ENCODE measurements at places on chromosomes 7 and 10.

DNA sequence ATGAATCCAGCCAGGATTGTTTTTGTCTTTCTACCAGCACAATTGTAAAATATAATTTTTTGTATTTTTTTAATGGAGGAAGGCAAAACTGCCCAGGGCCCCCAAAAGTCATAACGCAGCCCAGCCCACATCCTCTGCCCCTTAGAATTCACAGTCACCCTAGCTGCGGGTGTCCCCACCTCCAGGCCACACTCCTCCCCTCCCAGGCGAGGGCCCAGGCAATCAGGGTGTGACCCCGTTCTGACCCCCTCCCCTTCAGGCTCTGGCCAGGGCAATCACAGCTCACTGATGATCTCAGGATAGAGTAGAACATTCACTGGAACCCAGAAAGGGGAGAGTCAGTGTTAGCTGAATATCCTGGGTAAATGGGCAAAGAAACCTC lies 92.0 kb upstream of the MACROH2A2 start:
- no peak for DNase-seq

DNA sequence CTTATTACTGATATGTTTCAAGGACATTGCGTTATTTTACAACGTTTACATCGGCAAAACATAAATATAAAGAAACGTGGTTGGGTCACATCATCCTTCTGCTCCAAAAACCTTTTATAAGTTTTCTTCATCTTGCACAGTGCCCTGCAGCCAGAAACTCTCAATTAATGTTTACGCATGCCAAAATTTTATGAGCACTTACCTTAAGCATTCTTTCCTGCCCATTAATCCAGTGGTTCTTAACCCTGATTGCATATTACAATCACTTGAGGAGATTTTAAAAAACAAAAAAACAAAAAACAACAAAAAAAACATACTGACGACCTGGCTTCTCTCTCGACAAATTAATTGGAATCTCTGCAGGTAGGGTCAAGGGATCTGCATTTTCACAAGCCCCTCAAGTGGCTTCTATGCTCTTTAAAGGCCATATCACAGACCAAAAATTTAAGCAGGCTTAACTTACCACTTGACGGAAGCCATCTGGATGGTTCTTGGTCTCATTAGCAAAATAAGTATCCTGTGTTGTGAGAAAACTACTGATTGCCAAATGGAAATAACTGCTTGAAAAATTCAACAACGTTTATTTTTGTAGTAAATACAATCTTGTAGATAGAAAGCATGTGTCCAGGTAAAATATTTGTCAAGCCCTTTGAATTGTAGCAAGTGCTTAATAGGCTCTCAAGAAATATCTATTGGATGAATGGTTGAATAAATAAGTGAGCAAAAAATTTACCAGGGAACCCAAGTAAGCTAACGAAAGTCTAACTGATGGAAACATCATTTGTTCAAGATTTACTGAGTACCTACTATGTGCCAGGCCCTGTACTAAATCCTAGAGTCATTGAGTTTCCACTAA lies 30.9 kb upstream of the SLC16A12 start:
- DNase-seq = no peak

DNA sequence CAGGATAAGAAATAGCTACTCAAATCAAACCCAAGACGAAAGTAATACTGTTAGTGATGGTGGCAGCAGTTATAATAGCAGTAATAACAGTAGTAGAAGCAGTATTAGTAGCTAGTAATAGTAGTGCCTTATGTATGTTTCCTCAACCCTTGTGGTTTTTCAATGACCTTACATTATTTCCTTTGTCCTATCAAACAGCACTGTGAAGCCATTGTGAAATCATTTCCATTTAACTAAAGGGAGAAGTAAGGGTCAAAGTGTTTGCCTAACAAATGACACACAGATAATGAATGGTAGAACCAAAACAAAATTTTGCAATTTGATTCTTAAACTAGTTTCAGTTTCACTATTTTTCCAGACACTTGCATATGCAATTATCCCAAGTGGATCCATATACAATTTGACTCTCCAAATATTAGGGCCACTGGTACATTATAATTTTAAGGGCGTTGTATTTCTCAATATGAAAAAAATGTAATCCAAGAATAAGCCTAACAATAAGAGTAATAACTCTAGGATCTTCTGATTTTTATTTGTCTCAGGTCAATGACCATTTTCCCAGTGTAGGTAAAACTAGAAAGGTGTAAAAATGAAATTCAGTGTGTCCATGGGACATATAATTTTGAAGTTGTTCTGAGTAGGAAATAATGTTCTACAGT lies 33.7 kb upstream of the TMEM26 start:
- DNase-seq = no peak

DNA sequence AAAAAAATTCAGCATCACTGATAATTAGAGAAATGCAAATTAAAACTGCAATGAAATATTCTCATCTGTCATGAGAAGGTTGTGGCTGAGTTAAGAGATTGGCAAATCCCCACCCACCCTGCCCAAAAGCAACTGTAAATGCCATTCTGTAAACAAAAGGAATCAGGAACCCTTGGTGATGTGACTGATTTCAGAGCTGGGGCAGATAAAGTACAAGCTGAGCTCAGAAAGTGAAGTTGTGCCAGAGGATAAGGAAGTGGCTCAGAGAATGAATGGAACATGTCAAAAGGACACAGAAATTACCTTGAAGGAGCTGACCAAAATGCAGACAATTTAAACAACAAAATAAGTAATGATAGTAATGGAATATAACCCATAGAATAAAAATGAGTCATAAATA lies 32.7 kb upstream of the ARMS2 start:
- no peak for DNase-seq

- no peak for DNase-seq
Observed at GRCh38 chr10:46005383-46005782, 25.0 kb downstream of the NCOA4 start.

- DNase-seq = peak; percentile 70
Observed at GRCh38 chr10:97701438-97702069, 12.0 kb upstream of the MARVELD1 start.

DNA sequence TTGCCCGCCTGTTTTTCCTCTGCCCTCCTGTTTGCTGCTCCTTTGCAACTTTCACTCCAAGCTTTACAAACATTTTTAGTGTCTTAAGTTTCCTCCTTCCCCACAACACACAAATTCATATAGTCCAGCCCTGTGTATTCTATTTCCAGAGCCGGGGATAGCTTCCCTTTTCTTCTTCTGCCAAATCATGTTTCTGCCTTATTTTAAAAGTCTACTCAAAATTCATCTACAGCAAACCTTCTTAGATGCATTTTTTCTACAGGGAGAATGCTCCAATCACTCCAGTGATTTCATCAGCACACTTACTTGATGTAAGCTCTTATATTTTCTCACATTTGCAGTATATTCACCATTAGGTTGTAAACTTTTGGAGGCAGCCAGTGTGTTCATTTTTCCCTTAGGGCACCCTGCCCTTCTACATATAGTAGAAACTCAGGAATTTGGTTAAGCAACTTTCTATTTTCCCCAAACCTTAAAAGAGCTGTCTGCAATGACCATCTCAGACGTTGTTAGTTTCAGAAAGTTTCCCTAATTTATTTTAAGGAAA lies 12.4 kb upstream of the ACTA2 start:
- no peak for DNase-seq

GRCh38 chr10:132735923-132736391 lies 50.0 kb downstream of the NKX6-2 start:
- no peak for DNase-seq

GRCh38 chr7:43461349-43462024 lies 121.4 kb upstream of the STK17A start:
- DNase-seq = no peak

DNA sequence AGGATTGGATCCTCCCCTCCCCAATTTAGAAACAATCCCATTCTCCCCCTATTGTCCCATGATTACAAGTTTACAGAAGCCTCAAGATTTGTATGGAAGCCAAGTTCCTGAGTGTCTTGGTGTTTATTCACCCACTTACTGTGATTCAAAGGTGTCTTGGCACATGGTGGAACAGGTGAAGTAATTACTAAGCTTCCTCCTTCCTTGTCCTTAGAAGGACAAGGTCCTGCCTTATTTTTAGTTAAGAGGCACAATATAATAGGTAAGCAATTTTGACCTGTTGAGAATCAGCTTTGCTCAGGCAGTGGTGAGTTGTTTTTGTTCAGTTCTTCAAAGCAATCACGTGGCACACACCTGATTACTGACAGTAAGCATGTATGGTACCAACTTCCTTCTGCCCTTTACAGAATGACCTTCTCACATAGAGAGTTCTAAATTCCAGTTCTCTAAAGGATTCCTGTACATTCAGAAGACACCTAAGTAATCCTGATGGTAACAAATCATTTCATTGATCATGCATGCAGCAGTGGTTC lies 60.7 kb upstream of the SLC13A1 start:
- no peak for DNase-seq

DNA sequence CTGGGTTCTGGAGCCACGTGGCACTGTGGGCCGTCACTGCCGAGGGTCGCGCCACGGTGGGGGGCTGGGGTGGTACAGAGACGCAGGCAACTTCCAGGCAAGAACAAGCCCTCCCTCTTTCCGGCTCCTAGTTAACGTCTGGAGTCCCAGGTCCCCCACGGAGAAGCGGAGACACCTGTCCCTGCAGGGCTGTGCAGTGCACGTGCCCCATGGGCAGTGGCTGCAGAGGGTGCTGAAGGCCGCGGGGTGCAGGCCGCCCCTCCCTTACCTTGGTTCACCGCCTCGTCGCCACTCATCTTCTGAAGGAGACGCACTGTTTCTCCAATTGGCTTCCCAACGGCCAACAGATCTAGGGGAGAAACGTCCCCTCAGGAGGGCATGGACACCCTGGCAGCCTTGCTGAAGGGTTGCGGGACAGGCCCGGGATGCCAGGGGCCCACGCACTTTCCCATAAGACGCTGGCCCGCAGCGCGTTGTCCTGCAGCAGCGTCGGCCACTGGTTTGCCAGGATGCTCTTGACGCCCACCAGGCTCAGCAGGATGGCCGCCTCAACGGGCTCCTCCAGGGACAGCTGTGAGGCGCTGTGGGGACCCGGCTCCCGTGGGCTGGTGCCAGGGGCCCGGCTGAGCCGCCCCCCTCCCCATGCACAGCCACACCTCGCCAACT lies 24.3 kb upstream of the NKX6-2 start:
- no peak for DNase-seq

GRCh38 chr10:33657154-33657908 lies 322.9 kb upstream of the NRP1 start:
- no peak for DNase-seq

- DNase-seq = no peak
Observed at GRCh38 chr7:38162036-38162435, 16.0 kb upstream of the STARD3NL start.

DNA sequence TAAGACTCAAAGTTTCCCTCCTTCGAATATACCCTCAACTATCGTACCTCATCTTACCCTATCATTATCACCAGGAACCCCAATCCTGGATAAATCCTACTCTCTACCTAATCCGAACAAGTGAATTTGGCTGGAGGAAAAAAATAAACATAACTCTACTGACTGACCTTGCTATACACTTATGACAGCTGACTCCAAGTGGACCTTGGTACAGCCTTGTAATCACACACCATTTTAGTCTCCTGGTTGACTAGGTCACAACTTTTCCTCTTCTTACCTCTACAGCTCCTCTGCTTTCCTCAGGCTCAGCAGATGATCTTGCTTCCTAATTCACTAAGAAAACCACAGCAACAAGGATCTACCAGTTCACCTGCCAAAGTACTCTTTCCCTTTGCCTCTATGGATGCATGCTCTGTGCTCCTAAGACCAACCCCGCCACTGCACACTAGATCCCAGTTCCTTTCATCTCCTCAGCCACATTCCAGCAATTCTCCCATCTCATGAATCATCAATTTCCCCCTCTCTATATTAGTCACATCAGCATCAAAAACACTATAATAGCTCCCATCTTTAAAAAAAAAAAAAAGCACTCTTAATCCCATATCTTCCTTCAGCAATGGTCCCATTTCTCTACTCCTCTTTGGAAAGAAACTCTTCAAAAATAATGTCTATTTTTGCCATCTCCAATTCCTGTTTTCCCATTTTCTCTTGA lies 35.5 kb downstream of the COA1 start:
- DNase-seq = no peak

DNA sequence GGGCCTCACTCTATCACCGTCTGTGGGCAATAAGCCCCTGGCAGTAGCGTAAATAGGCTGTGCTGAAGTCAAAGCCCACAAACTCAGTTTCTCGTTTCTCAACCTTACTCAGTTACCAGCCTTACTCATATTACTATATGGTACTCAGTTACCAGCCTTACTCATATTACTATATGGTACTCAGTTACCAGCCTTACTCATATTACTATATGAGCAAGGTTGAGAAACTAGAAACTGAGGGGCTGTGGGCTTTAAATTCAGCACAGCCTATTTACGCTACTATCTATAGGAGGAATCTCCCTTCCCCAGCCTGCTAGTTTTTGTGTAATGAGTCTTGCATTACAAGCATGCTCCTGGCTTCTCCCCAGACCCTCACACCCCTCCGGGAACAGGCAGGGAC lies 35.4 kb downstream of the CCDC3 start:
- DNase-seq = no peak

DNA sequence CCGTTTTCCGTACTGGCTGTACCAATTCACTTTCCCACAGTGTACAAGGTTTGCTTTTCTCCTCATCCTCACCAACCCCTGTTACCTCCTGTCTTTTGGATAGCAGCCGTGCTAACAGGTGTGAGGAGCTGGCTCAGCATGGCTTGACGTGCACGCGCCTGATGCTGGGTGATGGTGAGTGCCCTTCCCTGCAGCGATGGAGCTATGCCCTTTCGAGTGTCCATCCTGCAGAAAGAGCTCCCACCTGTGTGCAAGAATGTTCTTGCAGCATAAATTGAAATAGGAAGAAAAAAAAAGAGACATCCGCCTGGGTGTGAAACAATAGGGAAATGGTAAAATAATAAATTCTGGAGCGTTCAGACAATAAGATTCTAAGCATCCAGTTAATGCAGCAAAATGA lies 9.5 kb upstream of the UBE3C start:
- DNase-seq = no peak

DNA sequence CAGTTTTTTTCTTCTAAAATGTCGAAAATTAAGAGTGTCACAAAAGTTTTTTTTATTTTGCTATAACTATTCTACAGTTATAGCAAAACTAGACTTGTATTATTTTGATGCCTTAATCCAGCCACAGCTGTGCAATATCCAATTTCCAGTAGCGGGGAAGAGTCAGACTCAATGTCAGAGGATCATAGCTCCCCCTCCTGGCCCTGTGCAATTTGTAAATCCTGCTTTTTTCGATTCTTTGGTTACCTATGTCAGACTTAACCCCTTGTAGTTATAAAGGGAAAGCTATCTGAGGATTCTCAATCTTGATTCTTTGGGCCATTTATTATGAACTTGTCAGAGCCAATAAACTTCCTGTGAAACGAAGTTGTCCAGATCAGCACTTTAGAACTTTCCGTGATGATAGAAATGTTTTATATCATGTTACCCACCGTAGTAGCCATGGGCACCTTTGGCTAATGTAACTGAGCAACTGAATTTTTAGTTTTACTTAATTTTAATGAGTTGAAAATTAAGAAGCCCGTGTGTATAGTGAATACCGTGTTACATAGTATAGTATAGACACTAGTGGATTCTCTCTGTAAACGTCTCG lies 87.7 kb upstream of the PRKCQ start:
- DNase-seq = peak; percentile 12

All from neuronal stem cell (in vitro differentiated cells).